Cortex of kidney (tissue), 1 donor: ENCODE measurements at places on chromosomes 16 and 17.

- no peak for DNase-seq
Measured at GRCh38 chr16:11374255-11374654, 29.0 kb downstream of the RMI2 start.

DNA sequence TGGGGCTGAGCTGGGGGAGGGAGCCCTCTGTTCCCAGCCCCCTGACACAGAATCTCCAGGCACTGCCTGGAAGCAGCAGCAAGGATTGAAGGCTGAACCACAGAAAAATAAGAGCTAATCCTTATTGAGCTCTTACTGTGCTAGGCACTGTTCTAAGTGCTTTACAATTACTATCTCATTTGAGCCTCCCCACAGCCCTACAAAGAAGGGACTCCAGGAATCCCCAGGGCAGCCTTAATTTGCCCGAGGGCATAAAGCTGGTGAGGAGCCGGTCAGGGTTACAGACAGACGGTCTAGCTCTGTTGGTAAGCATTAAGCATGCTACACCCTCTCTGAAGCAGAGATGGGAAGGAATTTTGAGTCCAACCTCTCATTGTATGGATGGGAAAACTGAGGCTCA, 7.0 kb downstream of the SAMD14 start:
- no peak for DNase-seq

GRCh38 chr17:55040611-55041010, 72.0 kb downstream of the STXBP4 start:
- no peak for DNase-seq

- no peak for DNase-seq
Measured at GRCh38 chr16:88781140-88782077, 3.6 kb downstream of the PIEZO1 start.

- DNase-seq: no peak
Measured at GRCh38 chr16:3774156-3774767, 56.9 kb upstream of the TRAP1 start.

DNA sequence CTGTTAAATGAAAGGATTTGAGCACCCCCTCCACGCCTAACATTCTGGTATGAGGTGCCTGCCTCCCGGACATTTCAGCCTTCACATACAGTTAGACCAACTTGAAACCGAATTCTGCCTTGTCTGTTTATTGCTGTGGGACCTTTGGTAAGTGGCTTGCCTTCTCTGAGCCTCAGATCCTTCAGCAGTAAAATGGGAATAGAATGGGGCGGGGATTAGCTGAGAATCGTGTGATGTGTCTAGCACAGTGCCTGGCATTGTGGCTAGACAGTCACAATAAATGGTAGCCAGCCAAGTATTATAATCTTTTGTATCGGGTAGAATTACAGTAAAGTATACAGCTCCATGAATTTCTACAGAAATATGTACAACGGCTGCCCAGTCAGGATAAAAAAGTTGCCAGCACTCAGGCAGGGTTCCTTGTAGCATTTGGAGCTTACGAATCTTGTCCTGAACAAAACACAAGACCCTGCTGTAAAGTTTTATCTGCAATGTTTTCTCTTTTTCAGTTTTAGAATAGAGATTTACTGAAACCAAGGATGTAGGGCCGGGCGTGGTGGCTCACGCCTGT, 786 bp downstream of the TMC7 start:
- DNase-seq: no peak

GRCh38 chr17:56502120-56502654, 91.3 kb upstream of the NOG start:
- no peak for DNase-seq

- no peak for DNase-seq
Measured at GRCh38 chr16:88835383-88835782, 21.4 kb downstream of the GALNS start.

DNA sequence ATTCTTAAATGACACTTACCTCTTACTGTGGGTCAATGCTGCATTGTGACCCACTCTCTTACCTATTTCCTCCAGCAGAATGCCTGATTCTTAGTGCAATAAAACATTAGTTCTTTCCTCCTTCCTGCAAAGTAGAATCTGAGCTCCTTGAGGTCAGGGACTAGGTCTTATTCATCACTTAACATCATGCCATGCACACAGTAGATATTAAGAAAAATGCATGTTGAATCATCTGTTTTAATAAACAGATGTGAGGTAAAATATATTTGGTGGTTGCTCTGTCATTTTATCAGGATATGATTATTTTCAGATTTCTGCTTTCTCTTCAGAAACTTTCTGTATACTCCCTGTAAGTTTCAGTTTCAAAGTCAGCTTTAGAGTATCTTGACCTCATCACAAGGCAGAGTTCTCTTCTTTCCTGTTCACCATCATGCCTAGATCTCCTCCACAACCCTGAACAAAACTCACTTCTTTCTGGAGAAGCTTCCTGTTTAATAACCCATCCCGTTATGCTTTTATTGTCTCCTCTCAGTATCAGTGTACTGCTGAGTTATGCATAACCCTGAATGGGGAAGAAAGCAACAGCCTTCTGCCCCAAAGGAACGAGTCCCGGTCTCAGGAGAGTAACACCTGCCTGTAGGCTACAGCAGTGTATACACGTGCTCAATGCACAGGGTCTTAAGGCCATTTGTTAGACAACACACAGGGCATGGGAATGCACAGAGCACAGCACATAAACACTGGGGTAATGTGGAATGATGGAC, 30.3 kb upstream of the SUPT4H1 start:
- DNase-seq: no peak

- no peak for DNase-seq
Measured at GRCh38 chr17:80187090-80187489, 17.3 kb downstream of the CARD14 start.

- no peak for DNase-seq
Measured at GRCh38 chr16:50310308-50311133, 44.2 kb downstream of the ADCY7 start.
